GM03348 (cell line): ENCODE measurements at places on chromosomes 6 and 20.

GRCh38 chr20:19056909-19057308 is 155.5 kb upstream of the SLC24A3 start:
- no peak for DNase-seq

GRCh38 chr6:11412616-11413015 is 124.9 kb upstream of the TMEM170B start:
- DNase-seq, result no peak

- DNase-seq, result peak; percentile 72
These were observed 20.1 kb upstream of the GCM1 start for GRCh38 chr6:53168516-53169267.

- no peak for DNase-seq
These were observed 1.8 kb downstream of the GABRR1 start for GRCh38 chr6:89215391-89215790.

GRCh38 chr6:36666826-36667591 is 11.5 kb upstream of the CDKN1A start:
- peak; percentile 84 for DNase-seq
